NCI-H1417 treated with DMSO at 0.1 percent for 48 hours (cell line): ENCODE measurements at places on chromosomes 7 and 10.

- DNase-seq: no peak
Measured at GRCh38 chr7:55476852-55477780, 95.2 kb downstream of the VOPP1 start.

DNA sequence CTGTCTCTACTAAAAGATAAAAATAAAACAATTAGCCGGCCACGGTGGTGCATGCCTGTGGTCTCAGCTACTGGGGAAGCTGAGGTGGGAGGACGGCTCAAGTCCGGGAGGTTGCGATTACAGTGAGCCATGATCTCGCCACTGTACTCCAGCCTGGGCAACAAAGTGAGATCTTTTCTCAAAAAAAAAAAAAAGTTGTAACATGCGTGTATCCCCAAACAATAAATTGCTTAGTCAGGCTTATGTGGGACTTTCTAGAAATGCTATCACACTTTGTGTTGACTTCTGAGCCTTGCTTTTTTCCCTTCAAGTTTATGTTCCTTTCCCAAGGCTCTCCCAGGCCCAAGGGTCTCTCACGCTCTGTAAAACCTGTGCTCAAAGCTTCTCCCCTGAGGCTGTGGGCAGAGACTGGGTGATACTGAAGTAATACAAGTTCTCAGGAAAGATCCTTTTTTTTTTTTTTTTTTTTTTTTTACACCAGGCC lies 88.0 kb upstream of the TNS3 start:
- no peak for DNase-seq

DNA sequence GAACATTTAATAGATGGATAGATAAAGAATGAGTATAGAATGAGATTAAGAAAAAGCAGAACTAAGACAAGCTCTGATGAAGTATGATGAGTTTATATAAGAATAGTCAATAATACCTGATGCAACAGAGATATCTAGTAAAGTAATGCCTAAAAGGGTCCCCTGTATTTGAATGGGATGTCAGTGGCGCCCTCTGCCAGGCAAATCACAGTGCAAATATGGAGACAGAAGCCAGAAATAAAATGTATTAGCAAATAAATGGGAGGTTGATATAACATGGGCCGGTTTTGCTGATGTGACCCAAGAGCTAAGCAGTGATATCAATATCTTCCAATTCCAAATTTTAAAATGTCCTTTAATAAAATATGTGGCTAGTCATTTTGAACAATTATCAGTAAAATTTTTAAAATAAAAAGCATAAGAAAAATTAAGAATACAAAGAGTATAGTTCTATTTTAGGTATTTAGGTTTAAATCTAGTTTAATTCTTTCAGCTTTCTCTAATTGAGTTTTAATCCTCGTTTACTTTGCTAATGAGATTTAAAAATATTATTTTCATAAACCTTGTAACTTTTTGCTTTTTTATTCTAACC lies 62.6 kb downstream of the ADK start:
- no peak for DNase-seq

DNA sequence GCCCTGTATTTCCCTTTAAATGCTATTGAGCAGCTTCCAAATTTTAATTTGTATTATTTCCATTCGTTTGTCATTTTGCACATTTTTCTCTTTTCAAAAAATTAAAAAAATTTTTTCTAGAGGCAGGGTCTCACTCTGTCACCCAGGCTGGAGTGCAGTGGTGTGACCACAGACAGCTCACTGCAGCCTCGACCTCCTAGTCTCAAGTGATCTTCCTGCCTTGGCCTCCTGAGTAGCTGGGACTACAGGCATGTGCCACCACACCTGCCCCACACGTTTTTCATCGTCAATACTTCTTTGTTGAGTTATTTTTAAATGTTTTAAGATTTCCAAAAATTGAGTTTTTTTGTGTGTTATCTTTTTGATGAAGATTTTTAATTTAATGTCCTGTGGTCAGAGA lies 4.7 kb downstream of the RPA3 start:
- DNase-seq: no peak

GRCh38 chr10:31018962-31019361 lies 12.7 kb downstream of the ZNF438 start:
- DNase-seq: no peak

DNA sequence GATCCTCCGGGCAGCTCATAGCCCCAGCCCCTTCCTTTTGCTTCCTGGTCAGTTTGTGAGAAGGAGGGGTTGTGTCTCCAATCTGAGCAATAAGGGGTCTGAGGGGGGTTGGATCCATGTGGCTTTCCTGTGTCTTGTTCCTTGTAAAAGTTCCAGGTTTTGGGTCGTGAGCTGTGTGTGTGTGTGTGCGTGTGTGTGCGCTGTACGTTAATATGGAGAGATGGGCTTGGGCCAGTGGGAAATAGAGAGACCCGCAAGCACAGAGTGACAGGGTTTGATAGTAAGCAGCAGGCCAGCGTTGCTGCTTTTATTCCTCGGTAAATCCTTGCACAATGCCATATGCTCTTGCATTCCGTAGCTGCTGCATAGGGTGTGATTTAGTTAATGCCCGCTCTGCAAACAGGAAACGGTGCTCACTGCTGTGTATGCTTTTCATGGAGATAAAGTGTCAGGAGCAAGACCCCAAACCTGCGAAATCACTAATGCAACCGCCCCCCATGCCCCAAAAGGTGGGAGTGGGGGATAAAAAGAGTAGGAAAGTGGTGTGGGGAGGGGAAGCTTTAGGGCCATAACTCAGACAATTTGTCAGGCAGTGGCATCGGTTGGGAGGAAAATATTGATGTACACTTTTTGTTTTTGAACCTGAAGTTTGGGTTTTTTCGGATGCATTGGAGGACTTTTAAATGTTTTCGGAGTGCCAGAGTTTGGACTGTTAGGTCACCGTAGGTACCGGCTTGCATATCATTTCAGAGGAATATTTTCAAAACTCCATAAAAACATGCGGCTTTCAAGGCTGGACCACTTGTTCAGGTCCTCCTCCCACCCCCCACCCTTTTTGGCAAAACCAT lies 108.7 kb downstream of the TCF7L2 start:
- DNase-seq: no peak
